ENCODE measurements at places on chromosomes 4 and X.

- DNase-seq: no peak
Measured at GRCh38 chrX:129719931-129720530, 18.7 kb upstream of the XPNPEP2 start.

DNA sequence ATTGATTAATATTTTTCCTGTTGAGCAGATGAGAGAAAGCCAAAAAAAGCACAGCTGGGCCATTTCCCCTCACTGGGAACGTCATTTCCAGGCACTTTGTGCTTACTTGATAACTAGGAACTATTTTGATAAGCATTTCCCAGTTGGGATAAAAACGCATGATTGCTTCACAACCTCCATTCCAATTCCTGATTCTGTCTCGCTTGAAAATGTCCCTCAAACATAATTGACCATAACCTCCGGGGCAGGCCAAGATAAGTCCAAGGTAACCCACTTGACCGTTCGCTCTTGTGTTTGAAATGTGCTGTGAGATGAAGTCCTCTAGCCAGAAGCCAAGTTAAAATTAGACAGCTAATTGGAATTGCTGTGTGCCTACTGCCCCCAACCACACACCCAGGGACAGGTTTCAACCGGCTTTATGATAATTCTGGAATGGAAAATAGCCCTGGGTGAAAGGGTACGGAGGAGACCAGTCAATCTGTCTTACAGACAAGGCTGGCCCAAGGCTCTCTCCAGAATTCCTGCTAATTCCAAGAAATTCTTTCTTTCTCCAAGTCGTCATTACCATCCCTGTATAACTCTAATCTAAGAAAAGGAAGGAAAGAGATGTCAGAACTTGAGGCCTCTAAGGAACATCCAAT lies 137.1 kb downstream of the MID1 start:
- DNase-seq: no peak

GRCh38 chr4:16415751-16416150 lies 189.5 kb upstream of the TAPT1 start:
- no peak for DNase-seq

DNA sequence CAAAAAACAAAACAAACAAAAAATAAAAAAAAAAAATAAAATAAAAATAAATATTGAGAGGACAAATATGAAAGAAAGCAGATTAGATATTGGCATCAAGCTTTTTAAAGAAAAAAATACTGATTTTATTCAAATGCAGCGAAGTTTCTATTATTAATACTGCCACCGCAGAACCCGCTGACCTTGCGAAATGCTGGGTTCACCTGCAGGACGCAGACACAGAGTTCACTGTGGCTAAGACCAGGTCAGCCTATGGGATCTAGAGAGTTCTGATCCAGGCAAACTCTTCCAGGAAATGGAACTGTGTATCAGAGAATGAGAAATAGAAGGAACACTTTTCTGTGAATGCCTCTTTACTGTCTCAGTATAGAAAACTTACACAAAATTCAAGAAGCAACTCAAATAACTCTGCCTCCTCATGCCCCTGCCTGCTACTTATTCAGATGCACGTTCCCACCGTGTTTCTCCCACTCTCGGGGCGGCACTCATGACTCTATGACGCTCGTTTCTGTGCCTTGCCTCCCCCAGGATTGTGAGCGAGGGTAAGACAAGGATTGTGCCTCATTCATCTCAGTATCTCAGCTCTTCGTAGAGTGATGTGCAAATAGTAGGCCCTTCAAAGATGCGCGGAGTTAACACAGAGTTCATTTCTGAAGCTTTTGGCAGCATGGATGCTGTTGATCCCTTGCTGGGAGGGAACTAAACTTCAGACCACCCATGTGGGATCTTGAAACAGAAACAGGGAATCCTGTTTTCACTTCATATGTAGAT lies 44.1 kb upstream of the TLR3 start:
- DNase-seq: no peak

DNA sequence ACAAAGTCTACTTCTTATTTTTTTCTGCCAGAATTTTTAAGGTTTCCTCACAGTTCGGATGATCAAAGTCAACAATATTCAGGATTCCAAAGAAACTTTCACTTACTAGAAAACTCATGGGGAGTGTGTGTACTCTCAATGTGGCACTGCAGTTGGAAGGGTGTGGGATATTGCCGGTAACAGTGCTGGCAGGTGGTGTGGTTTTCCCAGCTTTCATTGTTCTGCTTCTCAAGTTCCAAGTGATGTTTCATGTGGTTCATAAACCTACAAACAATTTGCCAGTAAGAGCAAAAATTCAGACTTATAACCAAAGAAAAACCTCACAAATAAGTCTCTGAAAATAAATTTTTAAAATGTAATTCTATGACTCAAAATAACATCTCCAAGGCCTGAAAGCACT lies 39.8 kb downstream of the ZNF280C start:
- DNase-seq: no peak

DNA sequence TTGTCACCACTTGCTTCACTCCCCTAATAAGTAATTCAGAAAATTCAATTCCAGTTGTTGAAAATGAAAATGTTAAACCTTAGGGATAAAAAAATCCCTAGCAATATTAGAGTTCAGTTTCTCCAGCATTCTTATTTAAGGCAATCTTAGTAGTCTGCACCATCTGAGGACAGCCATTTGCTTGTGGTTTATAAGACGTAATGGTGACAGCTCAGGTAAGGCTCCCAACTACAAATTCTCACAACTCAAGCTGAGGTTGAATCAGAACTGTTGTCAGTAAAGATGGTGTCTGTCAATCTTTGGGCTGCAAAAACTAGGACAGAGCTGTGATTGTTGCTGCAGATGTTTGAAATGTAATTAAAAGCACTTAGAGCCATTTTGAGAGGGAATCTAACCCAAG lies 16.3 kb upstream of the ADGRA3 start:
- no peak for DNase-seq

GRCh38 chr4:108586778-108587177 lies 33.6 kb upstream of the RPL34 start:
- no peak for DNase-seq

GRCh38 chr4:57083090-57083489 lies 27.1 kb downstream of the IGFBP7 start:
- DNase-seq: no peak
